ENCODE measurements at places on chromosomes 2 and 18.

DNA sequence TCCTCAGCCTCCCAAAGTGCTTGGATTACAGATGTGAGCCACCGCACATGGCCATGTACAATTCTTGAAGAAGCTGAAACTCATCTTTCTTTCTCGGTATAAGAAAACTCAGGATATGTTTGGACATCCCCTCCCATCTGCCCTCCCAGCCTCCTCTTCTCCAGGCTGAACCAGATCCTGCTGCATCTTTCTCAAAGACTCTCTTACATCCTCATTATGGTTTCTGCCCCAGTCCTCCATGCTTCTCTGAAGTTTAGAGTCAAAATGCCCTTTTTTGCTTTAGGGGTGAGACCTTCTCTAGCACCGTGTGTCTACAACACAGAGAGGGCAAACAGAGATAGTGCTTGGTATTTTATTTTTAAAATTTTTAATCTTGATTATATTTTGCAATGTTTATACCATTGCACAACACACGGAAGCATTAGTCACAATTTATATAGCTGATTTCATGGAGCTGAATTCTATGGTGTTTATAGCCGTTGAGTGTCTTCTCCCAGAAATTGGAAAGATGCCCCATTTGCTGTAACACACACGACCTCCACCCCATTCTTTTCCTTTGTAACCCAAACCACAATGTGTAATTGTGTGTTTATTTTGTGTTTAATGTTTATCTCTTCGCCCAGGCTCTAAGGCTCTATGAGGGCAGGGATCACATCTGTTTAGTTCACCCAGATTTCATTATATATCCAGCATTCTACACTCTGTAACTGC, 206.0 kb upstream of the TNP1 start:
- no peak for DNase-seq

- no peak for DNase-seq
Observed at GRCh38 chr2:69375494-69376353, 11.3 kb downstream of the GFPT1 start.

DNA sequence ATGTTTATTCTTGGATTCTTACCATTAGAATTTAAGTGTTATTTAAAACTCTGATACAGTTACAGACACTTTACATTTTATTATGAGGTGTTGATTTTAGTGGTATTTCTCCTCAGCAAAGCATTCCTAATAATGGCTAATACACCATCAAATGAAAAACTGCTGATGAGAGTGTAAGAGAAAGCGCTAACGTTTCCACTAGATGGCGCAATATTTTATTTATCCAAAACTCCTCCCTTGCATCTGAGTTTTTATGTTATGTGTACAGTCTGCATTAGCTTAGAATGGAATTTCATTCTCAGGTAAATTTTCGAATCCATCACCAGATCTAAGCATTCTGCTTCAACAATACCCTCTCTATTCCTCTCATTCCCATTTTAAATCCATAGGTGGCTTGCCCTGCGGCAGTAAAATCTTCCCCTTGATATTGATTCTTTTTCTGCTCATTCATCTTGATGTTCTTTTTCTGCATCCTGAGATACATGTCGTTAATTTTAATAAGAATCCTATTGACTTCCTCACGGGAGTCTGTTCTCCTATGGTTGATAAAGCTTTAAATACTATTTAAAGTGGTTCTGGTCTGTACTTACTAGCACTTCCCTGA, 53.9 kb downstream of the PRKRA start:
- no peak for DNase-seq

- DNase-seq, result no peak
Observed at GRCh38 chr18:79203017-79203605, 133.9 kb downstream of the ATP9B start.

DNA sequence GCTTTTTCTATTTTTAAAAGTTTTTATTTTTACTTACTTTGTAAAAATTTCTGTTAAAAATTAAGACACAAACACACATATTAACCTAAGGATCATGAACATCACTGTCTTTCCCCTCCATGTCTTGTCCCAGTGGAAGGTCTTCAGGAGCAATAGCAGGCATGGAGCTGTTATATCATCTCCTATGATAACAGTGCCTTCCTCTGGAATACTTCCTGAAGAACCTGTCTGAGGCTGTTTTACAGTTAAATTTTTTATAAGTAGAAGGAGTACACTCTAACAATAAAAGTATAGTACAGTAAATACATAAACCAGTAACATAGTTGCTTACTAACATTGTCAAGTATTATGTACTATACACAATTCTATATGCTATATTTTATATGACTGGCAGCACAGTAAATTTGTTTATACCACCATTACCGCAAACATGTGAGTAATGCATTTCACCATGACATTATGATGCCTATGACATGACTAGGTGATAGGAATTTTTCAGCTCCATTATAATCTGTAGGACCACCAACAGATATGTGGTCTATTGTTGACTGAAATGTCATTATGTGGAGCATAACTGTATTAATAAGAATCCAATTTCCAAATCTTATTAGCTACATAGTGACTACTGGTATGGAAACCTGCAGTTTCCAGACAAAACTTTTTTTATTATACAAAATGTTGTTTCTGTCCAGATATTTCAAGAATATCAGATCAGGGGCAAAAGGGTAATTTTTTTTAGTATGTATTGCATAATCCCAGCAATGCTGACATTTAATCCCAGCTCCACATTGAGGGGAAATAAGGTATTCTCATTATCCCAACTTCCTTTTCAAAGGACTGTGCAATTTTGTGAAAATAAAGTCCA, 337.2 kb upstream of the SLC39A10 start:
- no peak for DNase-seq
